ENCODE measurements at places on chromosomes 16 and 17. TPM values are rescaled to one million over a fixed set of nuclear protein-coding genes. Genes with fewer than 3 reads are reported as not detected.

- no peak for DNase-seq
Observed at GRCh38 chr16:1900452-1900774, 17.8 kb downstream of the HS3ST6 start.

GRCh38 chr16:68022278-68022727 is 729 bp downstream of the DDX28 start:
- no peak for DNase-seq

- no peak for DNase-seq
Observed at GRCh38 chr16:30787613-30788378, 791 bp upstream of the ZNF629 start.

DNA sequence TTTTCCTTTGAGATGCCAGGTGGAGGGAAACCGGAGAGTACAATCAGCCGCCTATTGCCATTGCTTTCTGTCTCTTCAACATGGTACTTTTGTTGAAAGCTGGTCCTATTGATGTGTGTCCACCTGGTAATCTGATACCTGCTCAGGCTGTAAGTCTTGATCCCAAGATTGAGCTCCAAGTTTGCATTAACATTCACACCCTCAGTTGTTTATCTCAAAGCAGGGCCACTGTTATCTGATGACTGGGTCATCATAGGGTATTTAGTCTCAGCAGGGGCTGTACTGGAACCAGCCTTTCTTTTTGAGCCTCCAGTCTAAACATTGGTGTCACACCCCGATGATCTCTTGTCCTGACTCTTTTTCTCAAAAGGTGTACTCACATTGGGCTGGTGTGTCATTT is 370.3 kb upstream of the TOM1L1 start:
- no peak for DNase-seq

DNA sequence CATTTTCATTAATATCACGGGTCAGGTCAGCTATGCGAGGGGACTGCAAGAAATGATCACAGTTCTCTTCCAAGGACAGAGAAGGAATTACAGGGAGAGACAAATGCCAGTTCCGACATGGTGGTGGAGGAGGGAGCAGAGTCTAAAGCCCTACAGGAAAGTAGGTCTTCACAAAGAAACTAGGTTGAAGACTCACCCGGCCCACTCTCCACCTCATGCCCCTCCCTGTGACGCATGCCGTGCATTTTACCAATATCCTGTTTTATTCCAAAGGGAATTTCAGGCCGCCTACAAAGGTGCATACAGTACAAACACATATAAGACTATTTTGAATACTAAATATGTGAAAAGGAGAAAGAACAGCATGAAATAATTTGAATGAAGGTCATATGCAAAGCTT is 56.8 kb downstream of the CDH11 start:
- DNase-seq: no peak

GRCh38 chr16:794853-795466 is 5.6 kb downstream of the GNG13 start:
- no peak for DNase-seq

- DNase-seq: no peak
Observed at GRCh38 chr17:50177476-50177875, 11.7 kb downstream of the SGCA start.

- no peak for DNase-seq
Observed at GRCh38 chr16:48432136-48432535, 46.9 kb upstream of the SIAH1 start.

GRCh38 chr16:66447491-66447890 is 20.4 kb downstream of the BEAN1 start:
- DNase-seq: no peak

- DNase-seq: no peak
Observed at GRCh38 chr17:80021600-80021999, 14.1 kb downstream of the TBC1D16 start.

DNA sequence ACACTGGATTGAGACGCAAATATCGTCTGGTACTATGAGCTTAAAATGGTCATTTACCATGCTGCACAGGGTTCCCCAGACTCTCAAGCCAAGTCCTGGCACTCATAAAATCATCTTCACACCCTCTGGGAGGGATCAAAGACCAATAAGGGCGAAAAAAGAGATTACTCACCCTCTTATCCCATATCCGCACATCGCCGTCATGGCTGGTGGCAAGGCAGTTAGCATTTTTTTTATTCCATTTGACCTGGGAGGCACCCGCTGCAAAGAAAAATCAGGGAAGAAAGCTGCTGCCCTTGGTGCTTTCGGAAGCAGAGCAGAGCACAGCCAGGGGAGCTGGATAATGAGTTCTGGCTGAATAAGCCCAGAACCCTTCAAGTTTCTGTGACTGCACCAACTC is 42.4 kb downstream of the WDR59 start:
- DNase-seq: no peak

DNA sequence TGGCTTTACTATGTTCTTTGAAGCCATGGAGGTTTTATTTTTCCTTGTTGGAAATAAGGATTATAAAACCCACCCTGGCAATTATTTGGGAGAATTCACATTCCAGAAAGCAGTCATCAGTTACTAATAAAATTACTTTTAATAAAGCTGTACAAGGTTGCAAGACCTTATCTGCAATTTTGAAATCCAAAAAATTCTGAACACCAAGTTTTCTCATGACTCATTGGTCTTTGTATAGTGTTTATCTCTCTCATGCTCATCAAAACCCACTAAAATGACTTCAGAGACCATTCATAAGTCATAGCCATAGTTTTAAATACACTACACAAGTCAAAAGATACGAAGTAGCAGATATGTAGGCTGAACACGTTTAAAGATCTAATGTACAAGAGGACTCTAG is 6.0 kb upstream of the KRT38 start:
- DNase-seq: no peak

DNA sequence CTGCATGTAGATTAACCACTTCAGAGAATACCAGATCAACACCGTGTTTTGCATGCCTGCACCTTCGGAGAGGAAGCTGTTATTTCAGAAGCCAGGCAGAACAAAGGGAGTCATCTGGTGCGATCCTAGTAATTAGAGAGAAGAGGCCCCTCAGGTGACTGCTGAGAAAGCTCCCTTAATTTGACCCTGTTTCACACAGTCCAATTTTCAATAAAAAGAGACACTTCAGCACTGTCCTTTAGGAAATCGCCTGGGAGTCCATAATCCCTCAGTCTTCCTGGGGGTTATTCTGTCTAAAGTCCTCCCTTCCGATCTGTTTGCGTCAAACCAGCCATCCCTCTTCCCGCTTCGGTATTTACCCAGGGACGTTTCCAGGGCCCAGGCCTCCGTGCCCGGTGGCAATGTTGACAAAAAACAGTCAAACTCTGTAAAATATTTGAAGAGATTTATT is 23.4 kb upstream of the TNRC6C start:
- no peak for DNase-seq

- no peak for DNase-seq
Observed at GRCh38 chr16:2170080-2170479, 14.5 kb downstream of the TRAF7 start.

DNA sequence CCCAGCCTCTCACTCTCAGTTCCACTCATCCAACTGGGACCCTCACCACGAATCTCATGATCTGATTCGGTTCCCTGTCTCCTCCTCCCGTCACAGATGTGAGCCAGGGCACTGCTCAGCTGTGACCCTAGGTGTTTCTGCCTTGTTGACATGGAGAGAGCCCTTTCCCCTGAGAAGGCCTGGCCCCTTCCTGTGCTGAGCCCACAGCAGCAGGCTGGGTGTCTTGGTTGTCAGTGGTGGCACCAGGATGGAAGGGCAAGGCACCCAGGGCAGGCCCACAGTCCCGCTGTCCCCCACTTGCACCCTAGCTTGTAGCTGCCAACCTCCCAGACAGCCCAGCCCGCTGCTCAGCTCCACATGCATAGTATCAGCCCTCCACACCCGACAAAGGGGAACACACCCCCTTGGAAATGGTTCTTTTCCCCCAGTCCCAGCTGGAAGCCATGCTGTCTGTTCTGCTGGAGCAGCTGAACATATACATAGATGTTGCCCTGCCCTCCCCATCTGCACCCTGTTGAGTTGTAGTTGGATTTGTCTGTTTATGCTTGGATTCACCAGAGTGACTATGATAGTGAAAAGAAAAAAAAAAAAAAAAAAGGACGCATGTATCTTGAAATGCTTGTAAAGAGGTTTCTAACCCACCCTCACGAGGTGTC is 26.6 kb downstream of the STH start:
- DNase-seq: no peak

GRCh38 chr17:13735444-13735843 is 133.7 kb upstream of the HS3ST3A1 start:
- DNase-seq: no peak

DNA sequence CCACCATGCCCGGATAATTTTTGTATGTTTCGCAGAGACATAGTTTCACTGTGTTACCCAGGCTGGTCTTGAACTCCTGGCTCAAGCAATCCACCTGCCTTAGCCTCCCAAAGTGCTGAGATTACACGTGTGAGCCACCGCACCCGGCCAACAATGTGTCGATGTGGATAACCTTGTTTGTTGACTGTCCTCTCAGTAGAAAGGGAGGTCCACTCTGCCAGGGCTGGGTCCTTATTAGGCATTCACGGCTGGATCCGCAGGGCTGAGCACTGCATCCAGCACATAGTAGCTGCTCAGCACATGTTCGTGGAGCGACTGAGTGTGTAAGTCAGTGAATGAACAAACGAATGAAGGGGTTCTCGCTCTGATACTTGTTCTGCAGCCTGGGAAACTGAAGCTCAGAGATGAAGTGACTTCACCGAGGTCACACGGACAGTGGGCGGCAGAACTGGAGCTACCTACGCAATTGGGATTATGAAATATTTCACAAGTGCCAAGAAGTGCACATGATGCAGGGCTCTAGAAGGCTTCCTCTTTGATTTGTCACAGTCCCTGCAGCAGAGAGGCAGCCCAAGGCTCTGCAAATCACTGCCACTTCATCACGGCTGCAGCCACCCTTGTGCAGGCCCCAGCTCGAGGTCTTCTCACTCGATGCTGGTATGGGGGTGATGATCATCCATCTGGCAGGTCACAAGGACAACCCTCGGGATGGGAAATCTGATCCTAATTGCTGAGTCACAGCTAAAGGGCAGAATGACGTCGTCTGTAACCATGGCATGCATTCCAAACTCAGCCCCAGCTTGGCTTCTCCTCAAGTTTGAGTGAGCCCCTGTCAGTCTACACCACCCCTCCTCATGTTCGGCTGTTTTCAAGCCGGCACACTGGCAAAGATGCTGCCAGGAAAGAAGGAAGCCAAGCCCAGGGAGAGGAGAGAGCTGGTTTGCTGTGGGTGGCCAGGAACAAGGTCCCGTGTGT is 28.0 kb upstream of the SNN start:
- peak; percentile 85 for DNase-seq

DNA sequence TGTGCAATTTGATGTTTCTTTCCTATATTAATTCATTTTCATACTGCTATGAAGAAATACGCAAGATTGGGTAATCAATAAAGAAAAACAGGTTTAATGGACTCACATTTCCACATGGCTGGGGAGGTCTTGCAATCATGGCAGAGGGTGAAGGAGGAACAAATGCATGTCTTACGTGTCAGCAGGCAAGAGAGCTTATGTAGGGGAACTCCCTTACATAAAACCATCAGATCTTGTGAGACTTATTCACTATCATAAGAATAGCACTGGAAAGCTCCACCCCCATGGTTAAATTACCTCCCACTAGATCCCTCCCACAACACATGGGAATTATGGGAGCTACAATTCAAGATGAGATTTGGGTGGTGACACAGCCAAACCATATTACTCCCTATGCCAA is 418.9 kb upstream of the MAF start:
- DNase-seq: no peak

GRCh38 chr17:76924345-76925342 is 56.4 kb downstream of the MGAT5B start:
- DNase-seq: no peak

DNA sequence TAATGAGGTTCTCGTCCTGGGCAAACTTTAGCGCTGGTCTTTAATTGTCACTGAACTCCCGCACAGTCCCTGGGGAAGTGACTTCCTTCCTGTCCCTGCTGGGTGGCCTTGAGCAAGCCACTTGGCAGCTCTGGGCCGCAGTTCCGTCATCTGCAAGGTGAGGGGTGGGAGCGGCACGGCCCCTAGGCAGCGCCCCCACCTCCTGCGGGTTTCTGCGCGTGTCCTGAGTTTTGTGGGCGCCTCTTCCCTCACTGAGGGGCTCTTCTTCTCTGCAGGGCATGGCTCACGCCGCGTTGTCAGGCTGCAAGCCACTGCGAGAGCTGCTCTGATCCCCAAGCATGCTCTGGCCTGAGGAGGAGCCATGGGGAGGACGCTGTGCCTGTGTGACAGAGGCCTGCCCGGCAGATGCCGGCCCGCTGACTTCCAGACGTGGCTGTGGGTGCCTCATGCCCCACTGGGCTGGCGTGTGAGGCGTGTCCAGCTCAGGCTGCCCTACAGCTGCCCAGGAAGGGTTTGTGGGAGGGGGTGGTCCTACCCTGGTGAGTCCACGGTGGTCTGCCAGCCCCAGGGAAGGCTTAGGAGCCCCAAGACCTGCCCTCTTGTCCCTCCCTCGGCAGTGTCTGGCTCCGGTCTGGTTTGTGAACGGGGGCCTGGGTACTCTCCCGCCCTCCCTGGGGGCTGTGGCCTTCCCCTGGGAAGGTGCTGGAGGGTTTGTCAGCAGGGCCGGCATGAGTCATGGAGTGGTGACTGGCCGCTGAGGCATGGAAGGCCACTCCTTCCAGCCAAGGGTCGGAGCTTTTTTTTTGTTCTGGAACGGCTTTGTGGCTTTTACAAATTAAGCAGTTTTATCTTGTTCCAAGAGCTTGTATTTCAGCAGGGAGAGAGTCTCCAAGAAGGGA is 182.0 kb downstream of the SEC14L1 start:
- DNase-seq: peak; percentile 89

DNA sequence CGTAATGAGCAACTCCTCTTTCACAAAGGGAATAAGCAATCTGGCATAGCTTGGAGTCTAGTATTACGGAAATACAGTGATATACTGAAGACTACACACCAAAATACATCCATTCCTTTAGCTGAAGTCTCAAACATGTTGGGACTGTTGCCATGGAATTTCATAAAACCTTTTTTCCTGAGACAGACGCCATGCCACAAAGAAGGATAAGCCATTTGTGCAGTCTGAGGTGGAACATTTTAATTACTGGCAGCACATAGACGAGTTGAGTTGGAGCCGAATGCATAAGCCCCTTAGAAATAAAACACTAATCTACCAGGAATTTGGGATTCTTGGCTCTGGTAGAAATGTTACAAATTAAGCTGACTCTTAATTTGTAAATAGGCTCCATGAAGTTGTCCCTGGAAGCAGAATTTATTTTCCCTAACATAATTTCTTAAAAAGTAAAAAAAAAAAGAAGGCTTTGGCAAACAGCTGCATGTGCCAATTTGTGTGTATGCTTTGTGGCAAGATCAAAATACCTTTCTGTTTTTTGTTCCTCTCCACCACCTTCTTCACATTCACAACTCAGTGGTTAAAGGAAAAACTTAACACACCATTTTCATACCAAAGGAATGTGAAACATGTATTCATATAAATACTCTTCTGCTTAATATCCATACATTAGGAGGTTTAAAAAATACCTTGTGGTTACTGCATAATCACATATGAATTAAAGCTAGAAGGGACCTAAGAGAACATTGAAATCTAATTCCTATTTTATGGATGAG is 25.5 kb downstream of the GRB7 start:
- DNase-seq: no peak

WBP2 gene
- 122 TPM for total RNA-seq

OSGIN1 gene
- 8.3 TPM for total RNA-seq

TBC1D3C gene
- total RNA-seq: 0.32 TPM

ARHGDIG gene
- total RNA-seq: 4.9 TPM

FBXW10B gene
- total RNA-seq: 0.56 TPM

DPEP2 gene
- total RNA-seq: 2.7 TPM

MFSD6L gene
- total RNA-seq: not detected

SLC6A4 gene
- total RNA-seq: 0.12 TPM

AIPL1 gene
- not detected for total RNA-seq

CLEC18B gene
- total RNA-seq: 0.38 TPM

CCL17 gene
- not detected for total RNA-seq

CA5A gene
- not detected for total RNA-seq

CYGB gene
- 45.7 TPM for total RNA-seq

LPO gene
- total RNA-seq: not detected

GPR179 gene
- total RNA-seq: not detected

CD79B gene
- 7.5 TPM for total RNA-seq

All from left cardiac atrium (tissue), 4 donors.